ENCODE measurements at places on chromosomes 5 and 9. TPM values are rescaled to one million over a fixed set of nuclear protein-coding genes. Genes with fewer than 3 reads are reported as not detected.

GRCh38 chr9:6759185-6759977, 1.6 kb downstream of the KDM4C start:
- DNase-seq: peak; percentile 37

GRCh38 chr9:129402371-129402739, 218.5 kb downstream of the C9orf50 start:
- DNase-seq: no peak

DNA sequence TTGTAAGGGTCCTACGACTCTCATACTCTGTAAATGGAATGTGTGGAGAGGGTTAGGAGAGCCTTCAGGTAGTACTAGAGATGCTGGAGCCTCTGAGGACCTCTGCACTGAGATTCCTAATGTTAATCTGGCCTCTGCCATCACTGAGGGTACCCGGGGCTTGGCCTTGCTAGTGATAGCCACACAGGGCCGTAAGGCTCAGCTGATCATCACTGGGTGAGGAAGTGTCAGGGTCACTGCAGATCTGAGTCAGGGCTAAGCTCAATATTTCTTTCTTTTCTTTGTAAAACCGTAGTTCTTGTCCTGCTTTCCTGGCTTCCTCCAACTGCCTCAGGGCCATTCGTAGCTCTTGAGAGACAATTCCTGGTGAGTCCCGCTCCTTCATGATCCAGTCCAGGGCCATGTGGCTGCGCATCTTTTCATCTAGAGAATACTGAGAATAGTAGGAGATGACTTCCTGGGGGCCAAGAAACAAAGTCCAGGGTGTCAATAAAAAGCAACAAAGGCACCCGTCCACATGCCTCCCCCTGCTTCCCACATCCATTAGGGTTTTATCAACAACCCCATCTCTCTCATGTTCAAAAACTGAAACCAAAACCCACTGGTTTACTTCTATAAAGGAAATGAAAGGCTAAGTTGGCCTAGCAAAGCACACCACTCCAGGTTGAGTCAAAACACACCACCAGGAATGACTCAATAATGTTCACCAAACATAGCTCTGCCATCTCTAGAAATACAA, 47.7 kb downstream of the LIX1 start:
- DNase-seq: no peak

GRCh38 chr5:158883502-158883901, 216.2 kb downstream of the EBF1 start:
- DNase-seq: no peak

DNA sequence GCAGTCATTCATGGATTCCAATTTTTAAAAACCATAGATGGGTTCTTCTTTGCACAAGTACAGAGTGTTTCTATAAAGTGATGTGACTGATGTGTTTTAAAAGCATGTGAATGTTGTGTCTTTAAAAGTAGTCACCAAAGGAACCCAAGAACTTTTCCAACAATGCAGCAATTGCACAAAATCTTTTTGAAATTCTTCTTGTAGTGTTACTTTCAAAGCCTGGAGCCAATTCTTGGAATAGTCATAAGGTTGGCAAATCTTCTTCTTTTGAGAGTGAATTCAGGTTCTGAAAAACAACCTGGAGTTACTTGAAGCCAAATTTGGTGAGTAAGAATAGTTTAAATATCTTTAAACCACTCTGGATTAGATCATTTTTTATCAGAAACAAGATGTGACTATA, 10.5 kb downstream of the GRAMD2B start:
- no peak for DNase-seq

GRCh38 chr9:134320126-134320867, 6.0 kb upstream of the RXRA start:
- DNase-seq: no peak

DNA sequence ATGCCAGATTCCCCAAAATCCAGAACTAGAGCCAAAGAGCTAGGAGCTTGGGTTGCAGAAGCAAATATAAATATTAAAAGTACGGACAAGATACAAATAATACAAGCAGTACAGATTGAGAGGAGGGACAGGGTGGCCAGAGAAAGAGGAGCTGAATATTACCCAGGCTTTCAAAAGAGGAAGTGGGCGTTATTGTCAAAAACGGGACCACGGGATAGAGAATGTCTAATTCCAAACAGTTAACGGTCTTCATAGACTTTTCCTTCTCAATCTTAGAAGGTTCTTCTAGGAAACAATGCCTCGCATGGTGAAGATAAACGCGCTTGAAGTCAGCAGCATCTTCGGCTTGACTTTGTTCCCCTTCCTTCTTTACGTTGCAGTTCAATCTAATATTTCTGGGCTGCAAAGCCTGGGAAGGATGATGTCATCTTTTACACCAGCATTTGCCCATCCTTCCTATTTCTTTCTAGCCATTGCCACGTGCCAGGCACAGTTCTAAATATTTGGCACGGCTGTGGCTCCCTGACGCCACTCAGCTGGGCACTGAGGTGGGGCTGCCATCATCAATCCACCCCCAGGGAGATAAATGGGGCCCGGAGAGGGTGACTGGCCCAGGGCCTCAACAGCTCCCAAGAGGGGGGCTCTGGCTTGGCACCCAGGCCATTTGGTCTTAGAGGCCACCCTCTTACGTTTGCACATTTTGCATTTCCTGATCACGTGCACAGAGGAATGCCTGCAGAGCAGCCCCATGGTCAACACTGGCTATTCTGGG, 16.3 kb upstream of the OLFM1 start:
- DNase-seq: no peak

- DNase-seq: peak; percentile 66
Measured at GRCh38 chr5:10734832-10735523, 26.1 kb downstream of the DAP start.

- DNase-seq: no peak
Measured at GRCh38 chr9:69292078-69292477, 32.9 kb upstream of the ENTREP1 start.

- DNase-seq: no peak
Measured at GRCh38 chr5:142783601-142784341, 13.6 kb downstream of the ARHGAP26 start.

The SLC9A3 gene
- polyA plus RNA-seq: 58.0 TPM
